Daoy (cell line): ENCODE measurements at places on chromosomes 6 and 20. TPM values are rescaled to one million over a fixed set of nuclear protein-coding genes. Genes with fewer than 3 reads are reported as not detected.

The LPIN3 gene
- 0.06 TPM in 1 of 2 replicates, not detected in the other for total RNA-seq

The RAET1G gene
- total RNA-seq = 0.27 and 0.86 TPM in 2 replicates

The AVP gene
- total RNA-seq = not detected in 2 replicates

The LZTS3 gene
- total RNA-seq = 1.1 and 3.2 TPM in 2 replicates

The SLC17A2 gene
- not detected in 2 replicates for total RNA-seq

The MUC22 gene
- total RNA-seq = not detected in 2 replicates

The SLC4A11 gene
- total RNA-seq = 0.34 and 0.57 TPM in 2 replicates
